ENCODE measurements at places on chromosomes 13 and 19.

GRCh38 chr19:17103177-17103576, 27.6 kb downstream of the MYO9B start:
- peak; percentile 25 for DNase-seq

DNA sequence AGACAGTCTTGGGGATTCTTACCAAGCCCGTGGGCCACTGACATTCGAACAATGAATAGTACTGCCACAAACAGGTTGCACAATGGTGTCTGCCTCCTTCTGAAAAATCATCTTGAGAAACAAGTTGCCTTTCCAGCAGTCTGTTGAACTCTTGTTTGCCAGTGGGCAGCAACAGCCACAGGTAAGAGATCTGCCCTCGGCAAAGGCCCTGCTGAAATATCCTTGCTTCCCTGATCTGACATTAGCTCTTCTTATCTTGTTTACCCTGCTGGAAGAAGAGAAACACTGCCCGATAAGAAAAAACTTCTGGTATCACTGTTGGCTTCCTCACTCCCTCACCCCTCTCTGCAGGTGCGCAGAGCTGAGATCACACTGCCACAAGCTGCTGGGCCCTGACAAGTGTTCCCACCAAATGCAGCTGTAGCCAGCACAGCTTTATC, 2.0 kb downstream of the DOCK9 start:
- DNase-seq, result peak; percentile 26

- DNase-seq, result no peak
Measured at GRCh38 chr13:100754459-100754858, 79.9 kb upstream of the TMTC4 start.

GRCh38 chr13:67950603-67951002, 720.5 kb upstream of the PCDH9 start:
- DNase-seq, result no peak
